Activated naive CD4-positive, alpha-beta T cell treated with anti-CD3 and anti-CD28 coated beads, Interleukin-2, amount 10 ng/mL, durations not matched to agents 5 hours and 36 hours (primary cell): ENCODE measurements at places on chromosomes 16 and 17. TPM values are rescaled to one million over a fixed set of nuclear protein-coding genes. Genes with fewer than 3 reads are reported as not detected.

PRM1 gene
- not detected for total RNA-seq

IRX3 gene
- 0.51 TPM for total RNA-seq

RCVRN gene
- total RNA-seq = not detected

TERB1 gene
- not detected for total RNA-seq

SLC13A2 gene
- not detected for total RNA-seq

TRPV2 gene
- 132 TPM for total RNA-seq

KRTAP9-8 gene
- not detected for total RNA-seq
